ENCODE measurements at places on chromosomes 4 and X.

DNA sequence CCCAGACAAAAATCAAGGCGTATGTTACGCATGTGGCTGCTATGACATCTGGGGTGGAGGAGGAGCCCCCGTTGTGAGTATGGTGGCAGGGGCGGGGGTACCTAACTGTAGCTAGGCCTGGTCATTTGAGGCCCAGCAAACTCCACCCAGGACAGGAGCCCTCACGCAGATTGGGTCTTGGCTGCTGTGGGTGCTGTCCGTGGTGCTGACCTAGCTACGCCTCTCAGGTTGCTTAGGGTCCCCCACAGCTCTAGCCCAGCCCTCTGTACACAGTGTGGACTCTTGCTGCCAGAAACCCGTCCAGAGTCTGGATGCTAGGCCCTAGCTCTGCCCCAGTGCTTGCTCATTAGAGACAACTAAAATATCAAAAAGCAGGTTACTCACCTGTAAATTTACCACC, 146.7 kb upstream of the PSAPL1 start:
- DNase-seq = no peak

- no peak for DNase-seq
Observed at GRCh38 chr4:30962939-30963338, 242.8 kb downstream of the PCDH7 start.

DNA sequence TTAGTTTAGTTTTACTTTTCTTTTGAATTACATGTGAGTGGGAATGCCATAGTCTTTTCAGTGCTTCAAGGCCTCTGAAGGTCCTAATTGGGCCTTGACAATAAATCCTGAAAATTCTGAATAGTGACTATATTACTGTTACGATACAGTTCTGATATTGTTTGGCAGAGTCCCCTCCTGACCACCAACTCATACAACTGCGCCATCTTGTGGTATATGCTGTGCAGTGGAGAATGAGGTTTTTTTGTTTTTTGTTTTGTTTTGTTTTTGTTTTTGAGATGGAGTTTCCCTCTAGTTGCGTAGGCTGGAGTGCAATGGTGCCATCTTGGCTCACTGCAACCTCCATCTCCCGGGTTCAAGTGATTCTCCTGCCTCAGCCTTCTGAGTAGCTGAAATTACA, 56.6 kb upstream of the CHRDL1 start:
- no peak for DNase-seq

DNA sequence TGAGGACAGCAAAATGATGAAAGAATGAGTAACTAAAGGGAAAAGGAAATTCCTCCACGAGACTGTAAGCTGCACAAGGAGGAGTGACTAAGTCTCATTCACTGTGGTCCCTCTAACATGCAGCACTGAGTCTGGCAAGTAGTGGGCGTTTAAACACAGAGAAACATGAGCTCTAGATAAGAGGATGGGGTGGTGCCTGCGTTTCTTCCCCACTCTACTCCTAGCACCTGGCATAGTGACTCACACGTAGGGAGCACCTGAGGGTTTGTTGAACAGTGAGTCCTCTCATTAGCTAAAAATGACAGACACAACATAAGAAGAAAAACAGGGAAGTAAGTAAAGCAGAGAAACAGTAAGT, 105.8 kb upstream of the CBR4 start:
- DNase-seq = peak; percentile 86

- DNase-seq = no peak
Observed at GRCh38 chr4:13765539-13765938, 138.0 kb upstream of the BOD1L1 start.

DNA sequence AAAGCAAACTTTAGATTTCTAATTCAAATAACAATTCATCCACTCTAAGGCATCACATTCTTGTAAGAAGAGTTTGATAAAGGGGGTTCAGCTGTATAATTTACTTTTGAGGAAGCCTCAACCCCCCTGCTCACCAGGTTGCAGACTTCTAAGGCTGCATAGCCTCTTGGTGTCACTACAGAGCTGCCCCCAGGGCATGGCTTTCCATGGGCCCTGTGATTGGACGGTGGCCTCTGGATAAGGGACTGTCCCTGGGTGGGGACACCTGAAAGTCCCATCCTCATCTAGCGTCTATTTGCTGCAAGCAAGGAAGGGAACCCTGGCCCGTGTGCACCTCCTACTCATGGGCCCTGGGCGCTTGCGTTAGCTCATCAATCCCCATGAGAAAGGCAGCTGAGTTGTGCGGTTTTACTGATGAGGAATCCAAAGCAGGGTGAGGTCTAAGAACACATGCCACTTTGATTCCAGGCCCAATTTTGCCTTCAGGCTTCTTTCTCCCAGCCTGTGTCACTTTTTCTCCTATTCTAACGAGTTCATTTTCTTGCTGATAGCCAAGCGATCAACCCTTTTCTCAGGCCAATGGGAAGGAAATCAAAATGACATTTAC, 51.8 kb downstream of the SCML1 start:
- no peak for DNase-seq

DNA sequence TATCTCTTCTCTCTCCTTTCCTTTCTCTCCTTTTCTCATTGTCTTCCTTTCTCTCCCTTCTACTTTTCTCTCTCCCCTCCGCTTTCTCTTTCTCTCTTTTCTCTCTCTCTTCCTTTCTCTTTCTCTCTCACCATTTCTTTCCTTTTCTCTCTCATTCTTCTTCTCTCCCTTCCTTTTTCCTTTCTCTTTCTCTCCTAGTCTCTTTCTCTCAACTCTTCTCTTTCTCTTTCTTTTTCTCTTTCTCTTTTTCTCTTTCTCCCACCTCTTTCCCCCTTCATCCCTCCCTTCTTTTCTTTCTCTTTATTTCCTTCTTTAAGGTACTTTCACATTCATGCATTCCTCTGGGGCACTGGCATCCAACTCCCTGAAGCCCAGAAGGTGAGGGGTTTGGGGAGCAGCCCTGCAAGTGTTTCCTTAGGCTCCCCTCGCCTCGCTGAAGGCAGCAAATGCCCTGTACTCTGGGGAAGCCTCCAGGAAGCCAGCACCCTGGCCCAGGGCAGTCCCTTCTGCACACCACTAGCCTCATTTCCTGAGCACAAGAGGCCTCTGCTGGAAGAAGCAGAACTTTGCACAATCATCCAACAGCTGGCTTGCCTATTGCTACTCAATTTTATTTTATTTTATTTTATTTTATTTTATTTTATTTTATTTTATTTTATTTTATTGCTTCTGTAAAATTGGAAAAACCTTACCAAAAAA, 124.2 kb downstream of the NFKB1 start:
- no peak for DNase-seq

- no peak for DNase-seq
Observed at GRCh38 chr4:27140486-27140885, 279.8 kb downstream of the STIM2 start.

DNA sequence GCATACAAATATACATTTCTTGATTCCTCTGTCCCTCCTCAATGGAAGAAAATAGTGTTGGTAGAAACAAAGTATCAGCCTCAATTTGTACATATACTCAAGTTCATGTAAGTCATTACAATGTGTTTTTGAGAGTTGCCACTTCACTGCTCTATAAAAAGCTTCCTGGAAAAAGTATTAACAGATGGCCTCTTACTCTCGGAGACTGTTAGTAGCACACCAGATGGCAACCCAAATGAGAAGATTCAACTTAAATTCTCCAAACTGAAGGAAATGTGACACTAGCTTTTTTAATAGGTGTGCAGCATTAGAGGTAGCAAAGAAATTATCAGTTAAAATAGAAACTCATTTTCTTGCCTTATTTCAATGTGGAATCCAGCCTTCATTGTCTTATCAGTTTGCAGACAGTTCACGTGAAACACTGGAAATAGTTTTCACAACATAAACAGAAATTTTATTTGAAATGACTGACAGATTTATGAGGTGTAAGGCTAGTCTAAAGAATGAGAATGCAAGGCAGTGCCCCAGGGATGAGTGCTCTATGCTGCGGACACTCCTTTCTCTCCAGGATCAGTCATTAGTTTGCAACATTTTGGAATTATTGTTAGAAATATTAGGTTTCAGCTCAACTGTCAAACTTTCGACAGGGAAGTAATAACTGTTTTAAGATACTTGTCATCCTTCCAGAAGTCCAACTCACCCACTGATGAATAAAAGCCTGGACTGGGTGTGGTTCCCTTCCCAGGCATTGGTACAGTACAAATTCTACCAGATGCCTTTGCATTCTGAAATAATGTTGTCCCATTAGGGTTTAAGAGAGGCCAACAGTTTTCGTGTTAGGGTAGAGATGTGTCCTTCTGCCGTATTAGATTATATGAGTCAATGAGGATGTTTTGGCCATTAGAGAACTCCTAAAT, 50.9 kb downstream of the IDS start:
- peak; percentile 34 for DNase-seq

- peak; percentile 26 for DNase-seq
Observed at GRCh38 chrX:50697691-50698090, 116.3 kb downstream of the SHROOM4 start.

GRCh38 chrX:20442597-20442996, 175.9 kb upstream of the RPS6KA3 start:
- peak; percentile 36 for DNase-seq

DNA sequence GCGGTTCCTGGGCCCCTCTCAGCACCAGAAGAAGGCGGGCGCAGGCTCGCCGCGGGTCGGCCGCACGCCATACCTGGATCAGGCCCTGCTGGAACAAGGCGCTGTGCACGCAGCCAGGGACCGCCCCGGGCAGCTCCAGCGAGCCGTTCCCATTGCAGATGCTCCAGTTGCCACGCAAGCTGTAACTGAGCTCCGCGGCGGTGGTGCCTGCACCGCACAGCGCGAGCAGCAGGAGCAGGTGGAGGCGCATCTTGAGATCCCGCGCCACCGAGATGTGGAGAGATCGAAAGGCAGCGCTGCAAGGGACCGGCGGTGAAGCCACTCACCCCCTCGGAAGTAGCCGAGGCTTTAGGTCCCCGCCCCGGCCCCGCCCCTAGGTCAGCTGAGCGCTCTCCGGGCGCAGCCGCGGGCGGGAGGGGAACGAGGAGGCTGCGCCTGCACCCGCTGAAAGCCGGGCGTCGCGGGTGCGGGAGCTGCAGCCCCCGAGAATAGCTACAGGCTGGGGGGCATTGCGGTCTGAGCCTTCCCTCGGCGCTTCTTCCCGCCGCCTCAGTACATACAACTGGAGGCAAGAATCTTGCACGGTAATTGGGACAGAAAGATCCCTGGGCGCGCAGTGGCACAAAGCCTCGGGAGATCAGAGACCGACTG, at the start of gene MANBA:
Gene MANBA, minus strand, starts transcription at position 324 of the 651 bp plus-strand sequence. Its CDS starts 74 bp downstream, at position 250.
- peak; percentile 47 for DNase-seq

GRCh38 chrX:65480960-65481359, 53.6 kb downstream of the LAS1L start:
- no peak for DNase-seq

DNA sequence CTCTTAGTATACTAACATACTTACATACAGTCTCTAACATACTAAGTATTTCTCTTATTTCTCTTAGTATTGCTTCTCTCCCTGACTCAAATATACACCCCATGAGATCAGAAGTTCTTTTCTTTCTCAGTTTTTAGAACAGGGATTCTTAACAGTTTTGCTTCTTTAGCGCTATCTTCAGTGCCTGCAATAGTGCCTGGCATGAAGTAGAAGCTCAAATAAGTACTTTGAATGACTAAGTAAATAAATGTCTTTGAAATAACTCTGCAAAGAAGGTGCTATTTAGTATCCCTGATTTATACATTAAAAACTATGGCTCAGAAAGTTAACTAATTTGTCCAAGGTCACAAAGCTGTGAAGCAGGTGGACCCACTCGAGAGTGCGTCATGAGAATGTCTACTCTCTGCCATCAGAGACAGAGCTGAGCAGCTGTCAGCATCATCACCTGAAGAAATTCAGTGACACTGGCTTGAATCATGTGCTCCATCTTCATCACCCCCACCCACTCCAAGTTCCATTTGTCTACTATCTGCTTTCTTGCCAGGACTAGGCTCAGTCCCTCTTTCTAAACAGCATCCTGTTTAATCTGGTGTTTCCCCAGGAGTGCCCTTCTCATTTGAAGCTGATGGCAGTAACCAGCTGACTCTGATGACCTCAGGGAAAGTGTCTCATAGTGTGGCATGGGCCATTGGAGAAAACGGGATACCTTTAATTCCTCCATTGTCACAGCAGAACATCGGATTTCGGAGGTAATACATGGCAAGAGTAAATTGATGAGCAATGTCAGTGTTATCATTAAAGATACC, 83.1 kb downstream of the CC2D2A start:
- no peak for DNase-seq

- DNase-seq = peak; percentile 21
Observed at GRCh38 chr4:124890522-124890921, 178.0 kb upstream of the ANKRD50 start.

DNA sequence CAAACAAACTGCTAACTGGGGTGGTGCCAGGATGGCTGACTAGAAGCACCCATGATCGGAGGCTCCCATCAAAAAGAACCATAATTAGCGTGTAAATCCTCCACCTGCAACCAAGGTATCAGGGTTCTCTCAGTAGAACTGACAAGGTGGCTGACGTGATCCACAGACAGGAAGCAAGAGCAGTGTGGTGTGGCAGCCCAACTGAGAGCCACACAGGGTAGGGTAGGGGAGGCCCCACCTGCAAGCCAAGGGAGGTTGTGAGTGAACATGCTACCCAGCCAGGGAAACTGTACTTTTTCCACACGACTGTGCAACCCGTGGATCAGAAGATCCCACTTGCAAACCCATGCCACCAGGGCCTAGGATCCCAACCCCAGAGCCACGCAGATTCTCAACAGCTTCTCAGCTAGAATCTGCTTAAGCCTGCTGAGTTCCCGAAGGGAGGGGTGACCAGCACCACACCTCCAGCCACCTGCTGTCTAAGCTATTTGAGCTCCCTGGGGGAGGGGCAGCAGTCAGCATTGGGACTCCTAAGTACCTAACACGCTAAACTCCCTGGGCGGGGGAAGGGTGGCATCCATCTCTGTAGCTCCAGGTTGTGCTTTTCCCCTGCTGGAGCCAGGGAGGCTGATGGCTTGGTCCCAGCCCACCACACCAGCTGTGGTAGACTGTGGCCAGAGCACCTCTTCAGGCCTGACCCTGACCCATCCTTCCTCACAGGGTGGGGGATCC, 425.1 kb downstream of the GPM6A start:
- no peak for DNase-seq

DNA sequence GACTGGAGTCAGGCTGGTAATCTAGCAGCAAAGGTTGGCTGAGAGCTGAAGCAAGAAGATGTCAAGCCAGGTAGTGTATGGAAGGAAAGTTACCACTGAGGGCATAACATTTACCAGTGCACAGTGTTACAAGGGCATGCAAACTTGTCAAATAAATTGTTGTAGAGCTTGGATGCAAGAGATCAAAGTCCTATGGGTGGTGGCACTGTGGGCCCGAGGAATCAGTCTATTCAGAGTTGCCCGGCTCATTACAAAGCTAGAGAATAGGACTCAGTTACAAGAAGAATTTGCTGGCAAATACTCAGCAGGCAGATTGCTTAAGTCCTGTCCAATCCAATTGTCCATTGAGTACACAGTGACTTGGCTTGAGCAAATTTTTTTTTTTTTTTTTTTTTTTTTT, 2043.8 kb downstream of the ARAP2 start:
- no peak for DNase-seq
